ENCODE measurements at places on chromosomes 11 and 22.
A peak's percentile ranks its signal among the peaks of the same experiment; 100 is the strongest.

- no peak for DNase-seq
These were observed 19.6 kb upstream of the TXNRD2 start for GRCh38 chr22:19961201-19961580.

DNA sequence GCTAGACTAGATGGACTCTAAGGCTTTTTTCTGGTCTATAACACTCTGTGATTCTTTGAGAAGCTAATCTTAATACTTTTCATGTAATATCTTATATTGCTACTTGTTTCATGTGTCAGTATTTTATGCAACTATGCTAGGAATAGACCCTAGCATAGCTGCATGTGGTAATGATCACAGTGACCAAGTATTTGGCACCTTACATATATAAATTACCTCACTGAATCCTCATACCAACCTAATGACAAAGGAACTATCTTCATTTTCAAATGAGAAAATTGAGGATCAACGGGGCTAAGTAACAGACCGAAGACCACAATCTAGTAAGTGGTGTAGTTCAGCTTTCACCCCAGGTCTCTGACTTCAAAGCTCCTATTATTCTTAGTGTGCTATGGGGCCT is 327.3 kb upstream of the PITPNB start:
- DNase-seq, result no peak

GRCh38 chr22:39925273-39925672 is 24.4 kb downstream of the GRAP2 start:
- no peak for DNase-seq

DNA sequence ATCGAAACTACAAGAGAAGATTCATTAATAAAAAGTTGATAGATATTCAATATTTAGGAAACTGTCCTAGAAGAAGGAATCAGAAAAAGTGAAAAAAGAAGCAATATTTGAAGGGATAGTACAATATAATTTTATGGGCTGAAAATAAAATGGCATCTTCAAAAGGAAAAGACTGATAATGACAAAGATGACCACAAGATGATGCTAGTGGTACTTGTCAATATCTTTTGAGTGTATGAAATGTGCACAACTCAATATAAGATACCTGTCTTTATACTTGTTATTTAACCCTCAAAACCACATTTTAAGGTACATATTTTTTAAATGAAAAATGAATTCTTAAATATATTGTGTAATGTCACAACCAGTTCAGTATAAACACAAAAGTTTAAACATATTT is 1059.6 kb upstream of the RAG2 start:
- DNase-seq, result no peak

- no peak for DNase-seq
These were observed 74.8 kb upstream of the BLID start for GRCh38 chr11:122190768-122191167.

DNA sequence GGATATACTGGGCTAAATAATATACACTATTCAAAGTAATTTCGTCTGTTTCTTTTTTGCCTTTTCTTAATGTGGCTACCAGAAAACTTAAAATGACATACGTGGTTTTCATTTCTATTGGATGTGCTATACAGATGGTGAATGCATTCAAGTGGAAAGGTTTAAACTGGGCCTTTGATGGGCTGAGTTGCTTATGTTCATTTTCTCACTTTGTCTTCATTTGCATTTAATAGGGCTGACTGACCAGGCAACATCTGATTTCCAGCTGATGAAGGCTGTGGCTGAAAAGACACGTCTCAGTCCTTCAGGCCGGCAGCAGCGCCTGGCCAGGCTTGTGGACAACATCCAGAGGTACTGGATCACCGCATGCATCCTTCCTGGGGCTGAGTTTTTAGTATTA is 27.9 kb downstream of the PIWIL4 start:
- DNase-seq, result no peak

DNA sequence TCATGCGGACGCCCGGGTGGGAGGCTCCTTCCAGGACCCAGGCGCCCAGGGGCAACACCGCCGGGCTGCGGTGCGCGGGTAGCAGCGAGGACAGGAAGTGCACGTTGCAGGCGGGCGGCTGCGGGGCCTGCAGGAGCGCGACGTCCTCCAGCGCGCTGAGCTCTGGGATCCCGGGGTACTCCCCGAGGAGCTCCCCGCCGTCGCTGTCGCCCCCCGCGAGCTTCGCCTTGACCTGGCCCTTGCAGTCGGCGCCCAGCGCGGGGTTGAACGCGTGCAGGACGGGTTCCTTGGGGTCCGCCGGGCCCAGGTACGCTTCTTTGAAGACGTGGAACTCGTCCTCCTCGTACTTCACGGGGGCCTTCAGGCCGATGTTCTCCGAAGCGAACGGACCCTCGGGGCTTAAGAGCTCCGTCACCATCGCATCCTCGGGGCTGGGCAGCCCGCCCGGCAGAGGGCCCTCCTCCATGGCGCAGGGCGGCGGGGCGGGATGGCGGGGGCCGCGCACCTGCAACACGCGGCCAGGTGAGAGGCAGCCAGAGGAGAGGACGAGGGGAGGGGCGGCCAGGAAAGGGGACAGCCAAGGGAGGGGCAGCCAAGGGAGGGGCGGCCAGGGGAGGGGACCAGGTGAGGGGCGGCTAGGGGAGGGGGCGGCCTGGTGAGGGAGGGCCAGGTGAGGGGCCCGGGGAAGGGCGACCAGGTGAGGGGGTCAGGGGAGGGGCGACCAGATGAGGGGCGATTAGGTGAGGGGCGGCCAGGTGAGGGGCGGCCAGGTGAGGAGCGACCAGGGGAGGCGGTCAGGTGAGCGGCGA is 921 bp downstream of the TESMIN start:
- DNase-seq, result no peak

DNA sequence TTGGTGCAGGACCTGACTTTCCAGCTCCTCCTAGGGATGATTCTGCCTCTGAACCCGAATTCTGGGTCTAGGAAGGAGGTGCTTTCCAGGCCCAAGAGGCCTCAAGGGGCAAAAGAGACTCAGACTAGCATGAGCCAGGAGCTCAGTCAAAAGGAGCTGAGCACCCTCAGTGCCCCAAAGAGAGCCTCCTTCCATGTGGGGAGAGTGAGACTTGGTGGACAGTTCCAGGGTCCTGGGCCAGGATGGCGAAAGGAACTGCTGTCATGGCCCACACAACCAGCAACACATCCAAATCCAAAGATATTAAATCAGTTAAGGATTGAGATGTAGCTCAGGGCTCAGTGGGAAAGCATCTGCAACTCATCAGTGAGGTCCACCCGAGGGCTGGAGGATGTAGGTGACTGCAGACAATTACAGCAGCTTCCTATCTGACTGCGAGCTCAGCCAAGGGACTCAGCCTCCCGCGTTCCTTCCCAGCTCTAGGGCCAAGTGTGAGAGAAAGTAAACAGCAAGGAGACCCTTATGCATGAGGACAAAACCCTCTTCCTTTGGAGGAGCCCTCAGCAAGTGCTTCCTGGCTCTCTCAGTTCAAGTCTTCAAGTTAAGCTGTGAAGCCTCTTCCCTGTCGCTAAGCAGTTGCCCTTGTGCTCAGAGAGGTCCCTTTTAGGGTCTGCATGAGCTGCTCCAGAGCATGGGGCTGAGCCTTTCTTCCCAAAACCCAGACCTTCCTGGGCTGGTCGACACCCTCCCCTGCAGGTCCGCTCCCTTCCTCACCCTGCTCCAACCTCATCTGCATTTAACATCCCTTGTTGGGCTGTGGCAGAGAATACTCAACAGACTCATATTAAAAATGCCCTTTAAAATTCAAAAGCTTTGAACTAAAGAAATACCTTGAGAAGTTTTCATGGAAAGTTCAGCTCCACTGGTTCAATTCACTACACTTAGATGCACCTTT is 35.8 kb downstream of the C11orf58 start:
- no peak for DNase-seq

GRCh38 chr11:124953753-124954589 is at the start of gene CCDC15:
Gene CCDC15, plus strand, starts transcription at chr11:124954202. Its CDS starts 531 bp downstream, at chr11:124954733.
- DNase-seq, result peak; percentile 94

- no peak for DNase-seq
These were observed 21.5 kb downstream of the KCTD21 start for GRCh38 chr11:78166855-78167469.

DNA sequence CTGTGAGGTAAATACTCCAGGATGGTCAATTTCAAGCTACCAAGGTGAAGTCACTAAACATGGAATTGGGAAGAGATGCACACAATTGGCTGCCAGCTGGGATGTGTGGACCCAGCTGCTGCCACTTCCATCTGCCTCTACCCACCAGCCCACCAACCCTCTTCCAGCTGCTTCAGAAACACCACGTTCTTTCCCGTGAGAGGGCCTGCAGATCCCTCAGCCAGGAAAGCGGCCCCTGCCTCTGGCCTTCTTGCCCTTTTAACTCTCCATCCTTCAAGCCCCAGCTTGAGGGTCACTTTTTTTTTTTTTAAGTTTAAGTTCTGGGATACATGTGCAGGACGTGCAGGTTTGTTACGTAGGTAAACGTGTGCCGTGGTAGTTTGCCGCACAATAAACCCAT is 20.0 kb downstream of the PRG3 start:
- no peak for DNase-seq

Data from CD4-positive, alpha-beta T cell treated with Interleukin-6 at 100 ng/mL for 8 hours (primary cell).